ENCODE measurements at places on chromosomes 12 and 14. TPM values are rescaled to one million over a fixed set of nuclear protein-coding genes. Genes with fewer than 3 reads are reported as not detected.
A peak's percentile ranks its signal among the peaks of the same experiment; 100 is the strongest.

- peaks cover 4% of the 10 kb centered on the region for H3K36me3 ChIP-seq
- H3K4me1 ChIP-seq = peaks cover 36% of the 10 kb centered on the region
- no peaks in the 10 kb centered on the region for H3K27me3 ChIP-seq
- H3K27ac ChIP-seq = peak overlapping the region; percentile 99
Observed at GRCh38 chr14:77761205-77761931, 412 bp upstream of the SNW1 start.

GRCh38 chr12:10082117-10082874 is 16.5 kb downstream of the CLEC1A start:
- no peaks in the 10 kb centered on the region for H3K4me1 ChIP-seq
- H3K27ac ChIP-seq = no peak overlapping the region
- H3K36me3 ChIP-seq = no peaks in the 10 kb centered on the region
- no peak for DNase-seq
- no peak overlapping the region for H3K4me3 ChIP-seq

DNA sequence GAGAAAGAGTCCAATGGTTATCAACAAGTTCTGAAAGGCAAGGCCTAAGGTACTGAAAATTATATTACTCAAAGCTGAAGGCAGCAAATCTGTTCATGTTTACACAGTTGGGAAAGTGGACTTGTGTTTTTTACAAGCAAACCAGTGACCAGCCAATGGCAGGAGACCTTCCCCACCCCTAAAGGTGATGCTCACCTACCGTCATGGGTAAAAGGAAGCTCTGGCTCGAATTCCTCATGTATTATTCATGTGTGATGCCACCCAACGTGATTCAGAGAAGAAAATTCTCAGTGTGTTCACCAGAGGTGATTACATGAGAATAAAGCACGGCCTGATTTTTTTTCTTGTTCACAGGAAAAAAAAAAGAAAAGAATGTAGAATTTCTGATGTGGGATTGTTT is 1161.2 kb upstream of the SEL1L start:
- DNase-seq = no peak
- no peaks in the 10 kb centered on the region for H3K36me3 ChIP-seq
- H3K4me1 ChIP-seq = no peaks in the 10 kb centered on the region
- no peaks in the 10 kb centered on the region for H3K27me3 ChIP-seq
- H3K4me3 ChIP-seq = no peak overlapping the region

DNA sequence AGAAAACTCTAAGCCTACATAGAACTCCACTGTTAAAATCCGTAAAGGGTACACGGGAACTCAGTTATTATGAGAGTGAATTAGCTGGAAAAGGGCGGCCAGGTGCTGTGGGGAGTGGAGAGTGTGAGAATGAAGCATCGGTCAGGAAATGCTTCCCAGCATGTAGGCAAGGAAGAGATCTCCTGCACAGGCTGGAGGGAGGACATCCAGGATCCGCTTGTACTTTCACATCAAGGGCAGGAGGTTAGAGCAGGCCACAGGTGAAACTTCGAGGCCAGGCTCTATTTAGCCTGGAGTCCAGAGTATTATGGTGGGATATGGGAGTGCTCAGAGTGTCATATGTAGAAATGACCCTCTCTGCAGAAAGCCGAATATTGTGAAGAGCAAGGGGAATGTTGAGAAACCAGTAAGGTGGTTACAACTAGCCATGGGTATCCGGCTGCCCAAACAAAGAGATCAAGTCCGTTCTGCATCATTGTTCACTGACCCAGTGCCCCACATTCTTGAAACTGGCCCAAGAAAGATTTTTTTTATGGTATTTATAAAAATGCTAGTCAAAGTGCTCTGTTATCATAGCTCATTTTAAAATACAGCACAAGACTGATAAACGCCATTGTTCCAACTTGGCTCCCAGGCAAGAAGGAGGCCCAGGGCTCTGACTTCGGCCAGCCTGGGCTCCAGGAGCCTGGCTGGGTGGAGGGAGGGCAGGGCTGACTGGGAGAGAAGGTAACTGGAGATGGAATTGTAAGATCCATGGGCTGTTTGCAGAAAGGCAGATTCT is 79.4 kb upstream of the HIF1A start:
- peaks cover 51% of the 10 kb centered on the region for H3K4me1 ChIP-seq
- peaks cover 2% of the 10 kb centered on the region for H3K36me3 ChIP-seq
- no peak overlapping the region for H3K4me3 ChIP-seq
- peak overlapping the region; percentile 62 for H3K27ac ChIP-seq
- no peak for DNase-seq

ALDH1L2 gene
- 85.5 TPM for total RNA-seq

- no peak for DNase-seq
- H3K4me3 ChIP-seq = no peak overlapping the region
- H3K27ac ChIP-seq = peak overlapping the region; percentile 93
- no peaks in the 10 kb centered on the region for H3K36me3 ChIP-seq
- H3K4me1 ChIP-seq = peaks cover 47% of the 10 kb centered on the region
- H3K27me3 ChIP-seq = no peaks in the 10 kb centered on the region
Observed at GRCh38 chr14:68364792-68365192, 428.1 kb downstream of the ZFP36L1 start.

SLC4A8 gene
- total RNA-seq = 4.2 TPM

GRCh38 chr14:32938719-32939253 is at the start of gene NPAS3:
Gene NPAS3 (plus strand): TSS chr14:32938879.
- H3K36me3 ChIP-seq = no peaks in the 10 kb centered on the region
- H3K4me1 ChIP-seq = peaks cover 23% of the 10 kb centered on the region
- no peak for DNase-seq

GRCh38 chr12:111196532-111196931 is 172.4 kb downstream of the PHETA1 start:
- H3K4me3 ChIP-seq = no peak overlapping the region
- H3K4me1 ChIP-seq = no peaks in the 10 kb centered on the region
- DNase-seq = no peak

B3GNT4 gene
- 0.64 TPM for total RNA-seq

TROAP gene
- 8.0 TPM for total RNA-seq

Data from osteocyte (in vitro differentiated cells).